Activated CD4-positive, alpha-beta T cell treated with anti-CD3 and anti-CD28 coated beads for 24 hours (primary cell): ENCODE measurements at places on chromosomes 16 and 17.

GRCh38 chr16:68276223-68276622, 11.9 kb downstream of the SLC7A6 start:
- DNase-seq, result no peak

DNA sequence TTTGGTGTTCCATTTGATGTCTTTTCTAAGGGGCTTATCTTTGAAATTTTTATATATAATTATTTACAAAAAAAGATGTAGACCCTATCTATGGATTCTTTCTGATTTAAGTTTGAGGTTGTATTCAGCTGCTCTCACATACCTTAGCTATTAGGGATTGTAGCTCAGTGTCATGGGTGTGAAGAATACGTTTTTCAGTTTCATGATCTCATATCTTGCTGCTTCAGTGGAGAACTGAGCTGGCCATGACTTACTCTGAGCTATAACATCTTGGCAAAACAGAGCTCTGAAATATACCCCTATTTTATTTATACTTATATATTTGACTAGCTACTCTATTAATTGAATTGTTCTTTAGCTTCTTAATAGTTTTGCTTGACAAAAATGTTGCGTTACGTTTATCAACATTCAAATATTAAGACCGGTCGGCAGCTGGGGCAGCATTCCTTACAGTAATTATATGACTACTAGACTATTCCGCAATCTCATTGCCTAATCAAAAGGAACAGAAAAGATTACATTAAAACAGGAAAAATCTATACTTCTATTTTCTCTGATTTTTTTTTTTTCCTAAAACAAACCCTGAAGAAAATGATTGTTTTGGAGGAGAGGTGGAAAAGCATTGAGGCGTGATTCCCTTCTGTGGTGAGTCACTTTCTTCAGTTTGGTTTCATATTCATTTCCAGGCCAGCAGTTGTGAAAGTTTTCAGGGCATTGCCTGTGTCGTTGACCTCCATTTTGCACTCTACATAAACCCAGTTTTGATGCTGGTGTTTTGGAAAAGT, 24.1 kb upstream of the KRT24 start:
- DNase-seq, result no peak

GRCh38 chr17:75428543-75429469, 23.3 kb upstream of the GRB2 start:
- no peak for DNase-seq

DNA sequence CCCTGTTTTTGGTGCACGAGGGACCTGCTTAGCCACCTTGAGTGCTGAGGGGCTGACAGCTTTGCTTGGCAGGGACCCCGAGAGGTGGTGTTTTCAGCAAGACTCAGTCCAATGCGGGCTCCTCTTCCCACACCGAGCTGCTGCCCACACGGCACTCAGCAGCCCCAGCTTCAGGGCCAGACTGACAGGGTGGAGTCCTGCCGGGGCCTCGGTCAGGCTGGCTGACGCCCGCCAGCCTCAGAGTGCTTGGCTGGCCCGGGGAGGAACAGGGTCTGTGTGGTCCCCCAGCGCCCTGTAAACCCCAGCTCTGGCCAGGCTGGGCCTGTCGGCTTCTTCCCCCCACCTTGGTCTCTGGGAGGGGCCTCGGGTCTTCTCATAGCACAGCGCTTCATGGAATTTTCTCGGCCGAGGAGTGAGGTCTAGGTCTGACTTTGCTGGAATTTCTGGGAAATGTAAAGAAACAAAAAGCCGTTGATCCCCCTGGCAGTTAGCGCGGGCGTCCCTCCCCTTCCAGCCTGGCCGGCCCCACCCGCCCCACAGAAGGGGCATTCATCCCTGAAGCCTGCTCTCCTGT, 2.6 kb downstream of the SOX8 start:
- no peak for DNase-seq

GRCh38 chr16:3054965-3055733, 8.8 kb downstream of the MMP25 start:
- DNase-seq, result no peak

GRCh38 chr16:53809088-53809932, 105.4 kb downstream of the FTO start:
- no peak for DNase-seq

GRCh38 chr17:63929860-63930766, 2.0 kb downstream of the CD79B start:
- DNase-seq, result no peak

DNA sequence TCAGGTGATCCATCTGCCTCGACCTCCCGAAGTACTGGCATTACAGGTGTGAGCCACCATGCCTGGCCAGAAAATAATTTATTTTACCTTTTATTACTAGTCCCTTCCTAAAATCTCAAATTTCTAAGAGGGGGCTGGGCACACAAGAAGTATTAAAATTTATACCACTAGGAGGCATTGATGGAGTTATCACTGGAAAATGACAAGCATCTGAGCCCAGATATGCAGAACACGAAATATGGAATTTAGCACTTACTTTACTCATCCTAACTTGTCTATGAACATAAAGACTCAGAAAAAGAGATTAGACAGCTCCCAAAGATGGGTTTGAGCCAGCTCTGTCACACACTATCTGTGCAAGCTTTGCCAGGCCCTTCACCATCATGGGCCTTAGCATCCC, 46.4 kb downstream of the STAT5A start:
- no peak for DNase-seq

GRCh38 chr17:40190197-40191021, 13.1 kb downstream of the RAPGEFL1 start:
- DNase-seq, result no peak

DNA sequence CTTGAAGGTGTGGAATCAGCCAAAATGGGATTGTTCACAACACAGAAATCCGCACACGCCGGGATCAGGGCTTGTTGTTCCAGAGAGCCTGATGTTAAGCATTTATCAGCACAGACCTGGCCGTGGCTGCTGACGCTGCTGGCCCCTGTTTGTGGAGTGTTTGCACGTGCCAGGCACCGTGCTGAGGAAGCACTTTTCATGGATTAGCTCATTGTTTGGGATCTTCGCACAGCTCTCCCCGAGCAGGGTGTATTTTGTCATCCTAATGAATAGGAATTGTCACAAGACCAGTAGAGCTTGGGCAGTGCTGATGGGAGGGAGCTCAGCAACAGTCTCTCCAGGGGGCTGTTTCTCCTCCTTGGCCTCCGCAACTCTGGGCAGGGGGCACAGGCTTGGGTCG, 160.4 kb upstream of the PLCG2 start:
- DNase-seq, result no peak

DNA sequence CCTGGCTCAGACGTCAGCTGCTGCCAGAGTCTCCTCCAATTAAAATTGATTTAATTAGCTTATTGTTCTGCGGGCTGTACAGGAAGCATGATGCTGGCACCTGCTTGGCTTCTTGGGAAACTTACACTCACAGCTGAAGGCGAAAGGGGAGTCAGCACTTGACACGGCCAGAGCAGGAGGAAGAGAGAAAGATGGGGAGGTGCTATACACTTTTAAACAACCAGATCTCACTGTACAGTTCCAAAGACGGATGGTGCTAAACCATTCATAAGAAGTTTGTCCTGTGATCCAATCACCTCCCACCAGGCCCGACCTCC, 1.4 kb upstream of the PRDM7 start:
- no peak for DNase-seq

- DNase-seq, result no peak
Observed at GRCh38 chr17:78318407-78318806, 41.5 kb downstream of the SOCS3 start.

GRCh38 chr17:21094298-21094704, 32.5 kb upstream of the DHRS7B start:
- no peak for DNase-seq

GRCh38 chr17:78496311-78496710, 80.9 kb downstream of the DNAH17 start:
- no peak for DNase-seq

DNA sequence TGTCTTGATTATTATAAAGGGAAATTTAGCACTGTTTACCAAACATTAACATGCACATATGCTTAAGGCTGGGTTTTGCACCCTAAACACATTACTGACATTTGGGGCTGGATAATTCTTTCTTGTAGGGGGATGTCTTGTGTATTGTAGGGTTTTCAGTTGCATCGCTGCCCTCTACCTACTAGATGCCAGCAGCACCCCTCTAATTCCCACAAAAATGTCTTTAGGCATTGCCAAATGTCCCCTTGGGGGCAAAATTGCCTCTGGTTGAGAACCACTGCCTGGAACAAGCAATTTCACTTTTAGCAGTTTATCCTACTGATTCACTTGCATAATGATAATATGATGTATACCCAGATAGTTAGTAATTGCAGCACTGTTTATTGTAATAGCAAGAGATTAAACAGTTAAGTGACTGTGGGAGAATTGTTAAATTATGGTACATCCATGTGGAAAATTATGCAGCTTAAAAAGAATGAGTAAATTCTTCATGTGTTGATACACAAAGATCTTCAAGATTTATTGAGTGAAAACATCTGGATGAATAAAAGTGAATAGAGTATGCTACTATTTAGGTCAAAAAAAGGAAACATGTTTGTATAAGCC, 18.4 kb downstream of the PRSS54 start:
- DNase-seq, result no peak

DNA sequence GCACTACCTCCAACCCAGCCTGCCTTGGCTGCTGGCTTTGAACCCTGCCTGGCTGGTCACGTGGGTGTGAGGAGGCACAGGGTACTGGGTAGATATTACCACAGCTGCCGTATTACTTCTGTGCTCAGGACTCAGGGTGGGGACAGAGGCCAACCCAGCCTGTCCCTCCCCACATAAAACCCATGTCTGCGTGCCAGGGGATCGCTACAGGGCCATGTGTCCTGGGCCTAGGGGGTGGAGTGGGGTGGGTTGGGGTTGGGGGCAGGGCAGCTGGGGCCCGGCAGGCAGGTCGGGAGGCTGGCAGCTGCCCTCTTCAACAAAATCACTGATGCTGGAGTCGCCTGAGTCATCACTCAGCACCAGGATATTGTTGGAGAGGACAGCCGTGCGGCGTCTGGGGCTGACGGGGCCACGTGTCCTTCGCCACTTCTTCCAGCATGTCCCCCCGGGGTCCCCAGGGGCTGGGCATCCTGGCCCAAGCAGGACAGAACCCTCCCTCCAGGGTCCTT, 39.7 kb upstream of the PVALEF start:
- DNase-seq, result no peak

- DNase-seq, result no peak
Observed at GRCh38 chr16:31568577-31569359, 41.1 kb downstream of the AHSP start.

- peak; percentile 70 for DNase-seq
Observed at GRCh38 chr16:79600638-79601091, at the start of gene MAF. TSS of gene MAF (minus strand) at chr16:79600737. CDS start at chr16:79599902, 835 bp downstream.

GRCh38 chr17:1908699-1909309, 79.0 kb downstream of the RPA1 start:
- DNase-seq, result no peak

DNA sequence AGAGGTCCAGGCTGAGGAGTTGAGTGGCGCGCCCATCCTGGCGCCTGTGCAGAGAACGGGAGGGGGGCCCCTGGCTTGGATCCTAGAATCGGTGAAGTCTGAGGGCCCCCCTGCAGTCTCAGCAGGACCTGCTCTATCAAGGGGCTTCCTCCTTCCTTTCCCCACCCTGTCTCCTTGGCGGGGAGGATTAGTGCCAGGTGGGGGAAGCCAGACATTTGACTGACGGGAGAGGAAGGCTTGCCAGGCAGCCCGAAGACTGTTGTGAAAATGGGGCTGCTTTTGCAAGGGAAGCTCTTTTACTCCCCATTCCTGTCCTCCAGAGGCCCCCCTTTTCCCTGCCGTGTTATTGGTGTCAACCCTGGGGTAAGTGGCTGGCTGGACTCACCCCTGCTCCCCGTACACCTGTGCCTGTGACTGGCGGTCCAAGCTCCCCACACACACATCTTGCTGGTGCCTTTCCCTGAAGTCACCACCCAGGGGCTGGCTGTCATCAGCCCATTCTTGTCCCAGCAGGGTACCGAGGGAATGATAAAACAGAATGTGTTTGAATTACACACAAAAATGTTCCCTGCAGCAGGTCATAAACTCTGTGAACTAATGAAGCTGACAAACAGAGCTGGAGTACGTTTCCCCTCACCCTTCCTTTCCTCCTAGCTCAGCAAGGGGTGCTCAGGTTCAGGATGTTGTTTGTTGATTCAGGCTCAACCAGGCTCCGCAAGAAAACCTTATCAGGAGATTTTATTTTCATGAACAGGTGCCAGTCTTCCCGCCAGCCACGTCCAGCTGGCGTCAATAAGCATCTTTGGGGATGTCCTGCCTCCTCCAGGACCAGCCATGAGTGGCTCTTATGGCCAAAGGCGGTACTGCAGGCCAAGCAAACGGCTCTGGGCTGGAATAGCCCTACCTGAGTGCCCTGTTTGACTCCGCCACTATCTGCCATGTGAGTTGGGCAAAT, 4.4 kb upstream of the ARMC7 start:
- DNase-seq, result no peak

DNA sequence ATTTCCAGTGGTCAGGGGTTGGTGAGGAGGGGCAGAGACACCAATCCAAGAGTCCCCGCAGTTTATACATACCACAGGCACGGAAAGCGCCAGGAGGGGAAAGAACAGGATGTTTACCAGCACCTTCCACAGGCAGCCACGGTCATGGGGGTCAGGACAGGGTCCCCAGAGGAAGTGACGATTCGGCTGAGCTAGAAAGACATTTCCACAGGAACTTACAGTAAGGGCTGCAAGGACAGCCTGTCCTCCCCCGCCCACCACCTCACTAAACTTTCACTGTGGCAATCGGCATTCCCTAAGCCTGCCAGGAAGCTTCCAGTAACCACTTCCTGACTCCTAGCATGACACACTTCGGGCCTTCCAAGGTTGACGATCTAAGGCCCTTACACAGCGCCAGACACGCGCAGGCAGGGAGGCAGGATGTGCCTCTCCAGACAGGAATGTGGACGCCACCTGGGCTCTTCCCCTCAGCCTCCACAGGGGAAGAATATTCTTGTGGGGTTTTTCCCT, 1.2 kb upstream of the MT2A start:
- DNase-seq, result no peak
